ENCODE measurements at places on chromosomes 4 and X. TPM values are rescaled to one million over a fixed set of nuclear protein-coding genes. Genes with fewer than 3 reads are reported as not detected.

ERAS gene
- polyA plus RNA-seq = not detected

NPY2R gene
- polyA plus RNA-seq = 0.05 TPM

GAGE13 gene
- not detected for polyA plus RNA-seq

POU4F2 gene
- polyA plus RNA-seq = not detected

OPRPN gene
- polyA plus RNA-seq = not detected

CENPVL1 gene
- not detected for polyA plus RNA-seq

MND1 gene
- polyA plus RNA-seq = 0.20 TPM

TMEM271 gene
- not detected for polyA plus RNA-seq

GRCh38 chr4:85491527-85491926 is 16.6 kb downstream of the ARHGAP24 start:
- DNase-seq = no peak

DNA sequence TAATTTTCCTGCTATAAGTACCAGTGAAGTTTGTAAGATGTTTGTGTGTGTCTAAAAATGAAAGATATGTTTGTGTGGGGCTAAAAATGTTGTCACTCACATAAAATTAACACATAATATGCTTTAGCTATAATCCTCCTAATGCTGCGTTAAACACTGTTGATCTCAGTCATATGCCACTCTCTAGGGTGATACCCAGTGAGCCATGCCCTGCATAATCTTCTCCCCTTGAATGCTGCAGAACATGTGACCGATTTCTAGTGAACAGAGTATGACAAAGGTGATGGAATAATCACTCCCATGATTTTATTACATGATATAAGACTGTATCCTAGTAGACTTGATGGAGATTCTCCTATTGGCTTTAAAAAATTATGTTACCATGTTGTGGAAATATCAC is 119.1 kb upstream of the EPHA5 start:
- no peak for DNase-seq

GRCh38 chrX:71910986-71911730 is 513 bp downstream of the NHSL2 start:
- peak; percentile 55 for DNase-seq

DNA sequence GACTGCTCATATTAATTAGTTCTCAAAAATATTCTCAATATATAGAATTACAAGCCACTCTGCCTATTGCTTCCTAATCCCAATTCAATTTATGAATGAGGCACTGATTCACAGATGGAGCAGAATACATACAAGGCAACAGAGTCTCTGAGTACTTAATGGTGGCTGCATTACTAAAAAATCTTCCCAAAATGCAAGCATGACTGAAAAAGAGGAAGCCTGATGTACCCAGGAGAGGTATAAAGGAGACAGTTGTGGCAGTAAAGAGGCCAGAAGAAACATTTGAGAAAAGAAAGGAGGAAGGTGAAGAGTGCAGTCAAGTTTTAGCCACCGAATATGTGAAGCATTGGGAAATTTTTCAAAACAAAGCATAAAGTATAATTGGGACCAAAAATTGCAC is 163.2 kb upstream of the INTU start:
- no peak for DNase-seq

GRCh38 chr4:41156574-41156973 is 57.8 kb downstream of the APBB2 start:
- no peak for DNase-seq

- no peak for DNase-seq
These were observed 265.2 kb upstream of the BOD1L1 start for GRCh38 chr4:13892739-13893105.

DNA sequence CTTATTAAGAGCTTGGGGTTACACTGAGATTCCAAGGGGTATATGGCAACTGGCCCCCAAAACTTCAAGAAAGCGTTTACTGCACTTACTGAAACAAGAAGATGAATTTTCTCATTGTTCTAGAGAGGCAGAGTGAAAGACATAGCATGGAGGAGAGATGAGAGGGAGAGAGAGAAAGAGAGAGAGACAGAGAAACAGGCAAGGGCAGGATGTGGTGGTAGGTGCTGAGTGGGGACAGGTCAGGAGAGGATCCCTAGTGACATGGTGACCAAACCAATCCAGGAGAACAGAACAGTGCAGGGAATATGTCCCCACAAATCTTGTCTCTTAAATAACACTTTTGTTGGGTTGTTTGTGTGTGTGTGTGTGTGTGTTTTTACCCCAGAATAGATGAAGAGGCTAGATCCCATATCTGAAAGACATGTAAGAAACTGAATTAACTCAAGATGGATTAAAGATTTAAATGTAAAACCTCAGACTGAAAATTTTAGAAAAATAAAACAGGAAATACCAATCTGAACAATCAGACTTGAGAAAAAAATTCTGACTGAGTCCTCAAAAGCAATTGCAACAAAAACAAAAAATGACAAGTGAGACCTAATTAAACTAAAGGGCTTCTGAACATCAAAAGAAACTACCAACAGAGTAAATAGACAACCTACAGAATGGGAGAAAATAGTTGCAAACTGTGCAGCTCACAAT is 202.2 kb downstream of the QDPR start:
- DNase-seq = no peak

- no peak for DNase-seq
These were observed 327.0 kb downstream of the PCDH10 start for GRCh38 chr4:133476063-133476462.

- DNase-seq = no peak
These were observed 91.5 kb upstream of the UNC5C start for GRCh38 chr4:95640311-95640710.

DNA sequence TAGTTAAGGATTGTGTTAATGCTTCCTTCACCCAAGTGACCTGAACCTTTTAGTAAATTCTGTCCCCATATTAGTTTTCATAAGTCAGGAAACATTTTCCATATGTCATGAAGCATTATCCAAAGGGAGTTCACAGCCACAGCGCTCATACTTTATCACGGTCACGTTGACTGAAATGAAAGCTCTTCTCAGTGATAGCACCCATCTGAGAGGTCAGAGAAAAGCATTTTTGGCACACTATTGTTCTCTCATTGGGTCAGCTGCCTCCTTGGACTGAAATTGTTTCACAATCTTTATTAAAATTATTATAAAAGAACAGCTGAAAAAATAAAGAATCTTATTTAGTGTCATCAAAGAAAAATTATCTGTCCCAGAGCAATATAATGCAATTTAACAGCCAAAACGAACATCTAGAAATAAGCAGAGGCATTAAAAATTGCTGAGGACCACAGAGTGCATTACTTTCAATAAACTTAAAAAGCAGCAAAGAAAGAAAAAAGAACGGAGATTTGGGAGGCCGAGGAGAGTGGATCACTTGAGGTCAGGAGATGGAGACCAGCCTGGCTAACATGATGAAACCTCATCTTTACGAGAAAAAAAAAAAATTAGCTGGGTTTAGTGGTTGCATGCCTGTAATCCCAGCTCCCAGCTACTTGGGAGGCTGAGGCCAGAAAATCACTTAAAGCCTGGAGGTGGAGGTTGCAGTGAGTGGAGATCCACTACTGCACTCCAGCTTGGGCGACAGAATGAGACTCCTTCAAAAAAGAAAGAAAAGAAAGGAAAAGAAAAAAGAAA is 680.8 kb upstream of the FAM241A start:
- DNase-seq = no peak

GRCh38 chr4:107060388-107060787 is 24.3 kb upstream of the DKK2 start:
- no peak for DNase-seq

- no peak for DNase-seq
These were observed 303.5 kb upstream of the HS3ST1 start for GRCh38 chr4:11732155-11732554.

DNA sequence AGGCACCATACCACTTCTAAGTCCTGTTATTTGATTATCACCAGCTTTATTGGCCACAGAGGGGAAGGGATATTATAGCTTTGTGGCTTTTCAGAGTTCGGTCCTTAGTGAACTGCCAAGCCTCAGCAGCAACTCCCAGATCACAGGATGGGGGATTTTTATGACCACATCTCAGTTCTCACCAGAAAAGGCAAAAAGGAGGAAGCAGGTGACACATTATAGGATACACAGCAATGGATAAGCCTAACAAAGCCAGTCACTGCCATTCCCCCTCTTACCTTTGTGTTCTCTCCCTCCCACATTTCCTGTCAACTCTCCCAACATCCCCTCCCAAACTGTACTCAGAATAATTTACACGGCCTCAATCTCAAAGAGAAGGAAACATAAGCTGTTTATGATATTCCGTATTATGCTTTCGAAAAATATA is 142.8 kb downstream of the MGST2 start:
- DNase-seq = no peak

DNA sequence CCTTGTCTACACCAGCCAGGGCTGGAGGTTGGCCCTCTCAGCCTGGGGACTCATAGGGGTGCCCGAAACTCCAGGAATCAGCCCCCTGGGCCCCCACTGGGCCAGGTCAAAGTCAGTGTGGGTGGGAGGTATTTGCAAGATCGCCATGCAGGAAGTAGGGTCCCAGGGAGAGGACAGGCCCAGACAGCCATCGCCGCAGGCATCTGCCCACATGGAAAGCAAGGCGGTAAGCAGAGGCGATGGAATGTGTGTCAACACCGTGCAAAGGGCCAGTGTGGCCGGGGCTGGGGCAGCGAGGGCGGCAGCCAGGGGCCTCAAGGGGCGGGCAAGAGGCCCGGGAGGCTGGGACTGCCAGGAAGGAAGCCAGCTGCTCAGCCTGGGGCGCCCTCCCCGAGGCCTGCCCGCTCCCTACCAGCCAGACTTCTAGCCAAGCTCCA is 19.3 kb upstream of the DUSP9 start:
- DNase-seq = no peak

GRCh38 chrX:40262157-40263013 is 164.6 kb upstream of the BCOR start:
- peak; percentile 81 for DNase-seq

- DNase-seq = no peak
These were observed 100.1 kb upstream of the KLF3 start for GRCh38 chr4:38563707-38564495.

- DNase-seq = no peak
These were observed 100.8 kb upstream of the MSX1 start for GRCh38 chr4:4758681-4759080.

DNA sequence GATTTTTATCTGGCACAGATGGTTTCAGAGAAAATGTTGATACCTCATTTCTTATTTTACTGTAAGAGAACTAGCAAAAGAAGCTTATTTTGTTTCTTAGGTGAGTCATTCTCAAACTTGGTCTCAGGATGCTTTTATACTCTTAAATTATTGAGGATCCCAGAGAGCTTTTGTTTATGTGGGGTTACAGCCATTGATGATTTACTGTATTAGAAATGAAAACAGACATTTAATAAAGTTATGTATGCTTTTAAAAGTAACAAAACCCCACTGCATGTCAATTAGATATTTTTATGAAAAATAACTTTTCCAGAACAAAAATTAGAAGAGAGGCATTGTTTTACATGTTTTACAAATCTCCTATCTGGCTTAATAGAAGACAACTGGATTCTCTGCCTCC is 12.1 kb downstream of the USP9X start:
- DNase-seq = no peak

GRCh38 chr4:129377131-129377845 is 281.3 kb downstream of the C4orf33 start:
- no peak for DNase-seq

DNA sequence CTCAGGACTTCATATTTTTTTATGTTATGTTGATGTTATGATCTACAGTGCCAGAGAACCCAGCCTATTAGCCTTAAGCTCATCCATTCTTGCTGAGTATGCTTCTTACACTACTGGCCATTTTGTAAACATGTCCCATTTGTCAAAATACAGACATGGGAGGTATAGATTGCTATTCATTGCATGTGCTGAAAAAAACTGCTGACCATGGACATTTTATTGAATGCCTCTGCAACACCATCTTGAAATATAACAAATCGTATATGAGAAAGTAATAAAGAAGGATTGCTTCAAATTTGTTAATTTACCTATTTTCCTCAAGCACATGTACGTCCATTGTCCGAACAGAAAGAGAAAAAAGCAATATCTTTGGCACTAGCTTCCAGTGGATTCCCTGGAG is 91.5 kb upstream of the FAM47A start:
- no peak for DNase-seq

- DNase-seq = no peak
These were observed 34.6 kb upstream of the TMPRSS11D start for GRCh38 chr4:67918428-67918827.

GRCh38 chr4:109040441-109040840 is 262.0 kb downstream of the COL25A1 start:
- no peak for DNase-seq

DNA sequence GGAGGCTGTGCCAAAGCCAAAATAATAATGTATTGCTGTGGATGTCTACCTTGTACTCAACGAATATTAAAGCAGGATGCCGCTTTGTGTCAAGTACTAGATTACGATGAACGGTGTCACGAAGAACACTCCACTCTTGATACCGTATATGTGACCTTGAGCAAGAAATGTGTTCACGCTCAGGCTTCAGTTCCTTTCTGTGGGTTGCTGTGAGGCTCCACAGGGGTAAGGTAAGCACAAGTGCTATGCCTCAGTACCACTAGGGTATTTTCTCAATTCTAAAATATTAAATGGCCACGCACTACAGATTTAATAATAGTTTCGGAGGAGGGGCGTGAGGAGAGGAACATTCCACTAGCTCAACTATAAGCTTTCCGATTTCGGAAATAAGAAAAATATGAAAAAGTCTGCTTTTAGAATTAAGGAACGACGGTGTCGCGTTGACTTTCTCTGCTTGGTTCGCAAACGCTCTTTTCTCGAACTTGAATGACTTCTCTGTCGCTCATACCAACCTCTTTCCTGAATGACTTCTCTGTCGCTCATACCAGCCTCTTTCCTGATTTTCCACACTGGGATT is 607 bp upstream of the SCOC start:
- DNase-seq = no peak

DNA sequence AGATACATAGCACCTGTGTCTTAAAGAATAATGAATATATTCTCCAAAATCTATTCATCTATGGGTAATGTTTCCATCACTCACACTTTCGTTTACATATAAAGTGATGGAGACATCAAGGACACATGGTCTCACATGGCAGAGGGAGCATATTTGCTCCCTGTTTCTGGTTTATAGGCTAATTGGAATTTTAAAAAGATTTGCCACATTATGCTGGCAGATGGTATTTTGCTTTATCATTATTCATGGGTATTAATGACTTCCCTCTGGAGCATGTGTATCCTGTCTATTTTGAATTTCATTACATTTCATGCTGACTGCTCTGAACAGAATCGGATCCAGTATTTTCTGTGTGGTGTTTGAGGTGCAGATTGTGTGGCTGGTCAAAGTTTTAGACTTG is 79.0 kb downstream of the PDGFRA start:
- DNase-seq = no peak

GRCh38 chrX:39726771-39727170 is 371.0 kb downstream of the BCOR start:
- DNase-seq = peak; percentile 78

- no peak for DNase-seq
These were observed 52.8 kb downstream of the GPRIN3 start for GRCh38 chr4:89254847-89255246.

All from right cardiac atrium (tissue), 5 donors.